Mammary epithelial cell (primary cell): ENCODE measurements at places on chromosomes 5 and 9. TPM values are rescaled to one million over a fixed set of nuclear protein-coding genes. Genes with fewer than 3 reads are reported as not detected.

KCNV2 gene
- total RNA-seq: not detected

MYOT gene
- total RNA-seq: 0.12 TPM in 1 of 2 replicates, not detected in the other

SLC25A48 gene
- 0.17 TPM for total RNA-seq

CNTLN gene
- 3.5 TPM for total RNA-seq

CTSV gene
- total RNA-seq: 22.2 TPM

FCN2 gene
- not detected in 2 replicates for total RNA-seq

MARCHF6 gene
- 103 and 110 TPM in 2 replicates for total RNA-seq

DBH gene
- not detected in 2 replicates for total RNA-seq

CYSTM1 gene
- 27.5 TPM for total RNA-seq

WDR31 gene
- 2.0 TPM for total RNA-seq

BARX1 gene
- not detected in 2 replicates for total RNA-seq

TRIM36 gene
- total RNA-seq: 2.8 TPM

DIAPH1 gene
- total RNA-seq: 52.0 TPM

CENPP gene
- 3.0 TPM for total RNA-seq

RNF224 gene
- total RNA-seq: 0.28 TPM in 1 of 2 replicates, not detected in the other

CHMP5 gene
- 54.0 TPM for total RNA-seq

ADAMTSL2 gene
- total RNA-seq: not detected in 2 replicates

PCDHGA3 gene
- total RNA-seq: 0.83 TPM

PPP3R2 gene
- total RNA-seq: not detected in 2 replicates

STPG3 gene
- total RNA-seq: not detected in 2 replicates

PTGES gene
- total RNA-seq: 6.2 TPM

BHMT2 gene
- not detected in 2 replicates for total RNA-seq

GPSM1 gene
- 32.6 and 34.4 TPM in 2 replicates for total RNA-seq

ADRA1B gene
- 0.80 and 0.88 TPM in 2 replicates for total RNA-seq

RNF183 gene
- total RNA-seq: not detected in 2 replicates
